ENCODE measurements at places on chromosomes 12 and 14.

GRCh38 chr12:124395986-124396385 lies 101.1 kb downstream of the RFLNA start:
- DNase-seq: no peak

GRCh38 chr12:33994857-33995808 lies 27.2 kb upstream of the ALG10 start:
- no peak for DNase-seq

GRCh38 chr12:16136219-16136988 lies 141.1 kb downstream of the SLC15A5 start:
- DNase-seq: no peak

DNA sequence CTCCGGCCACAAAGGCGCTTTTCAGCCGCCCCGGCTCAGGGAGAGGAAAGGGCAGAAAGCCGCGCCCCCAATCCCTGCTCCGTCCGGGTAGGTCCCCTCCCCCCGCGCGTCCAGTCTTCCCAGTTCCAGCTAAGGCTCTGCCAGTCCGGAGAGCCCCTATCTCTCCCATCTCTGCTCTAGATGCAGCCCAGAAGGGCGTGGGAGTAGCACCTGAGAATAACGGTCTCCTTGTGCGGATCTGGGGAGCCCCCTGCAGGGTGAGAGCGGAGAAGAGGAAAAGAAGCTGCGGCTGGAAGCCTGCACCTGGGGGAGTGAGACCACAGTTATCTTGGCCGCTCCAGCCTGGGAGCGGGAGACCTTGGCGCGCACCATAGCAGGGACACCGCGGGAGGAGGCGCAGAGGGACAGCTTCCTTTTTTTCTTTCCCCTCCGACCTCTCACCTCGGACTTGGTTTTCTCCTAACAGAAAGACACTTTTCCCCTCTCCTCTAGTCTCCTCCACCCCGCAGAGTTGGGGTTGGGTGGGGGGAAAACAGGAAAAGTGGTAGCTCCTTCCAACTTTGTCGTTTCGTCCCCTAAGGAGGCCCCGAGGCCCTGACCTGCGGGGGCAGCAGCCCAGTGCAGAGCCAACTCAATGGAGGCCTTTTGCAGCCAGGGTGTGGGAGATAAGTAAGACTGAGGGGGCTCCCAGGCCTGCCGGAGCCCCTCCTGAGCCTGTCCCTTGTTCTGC lies 2.4 kb downstream of the DHH start:
- DNase-seq: peak; percentile 67

DNA sequence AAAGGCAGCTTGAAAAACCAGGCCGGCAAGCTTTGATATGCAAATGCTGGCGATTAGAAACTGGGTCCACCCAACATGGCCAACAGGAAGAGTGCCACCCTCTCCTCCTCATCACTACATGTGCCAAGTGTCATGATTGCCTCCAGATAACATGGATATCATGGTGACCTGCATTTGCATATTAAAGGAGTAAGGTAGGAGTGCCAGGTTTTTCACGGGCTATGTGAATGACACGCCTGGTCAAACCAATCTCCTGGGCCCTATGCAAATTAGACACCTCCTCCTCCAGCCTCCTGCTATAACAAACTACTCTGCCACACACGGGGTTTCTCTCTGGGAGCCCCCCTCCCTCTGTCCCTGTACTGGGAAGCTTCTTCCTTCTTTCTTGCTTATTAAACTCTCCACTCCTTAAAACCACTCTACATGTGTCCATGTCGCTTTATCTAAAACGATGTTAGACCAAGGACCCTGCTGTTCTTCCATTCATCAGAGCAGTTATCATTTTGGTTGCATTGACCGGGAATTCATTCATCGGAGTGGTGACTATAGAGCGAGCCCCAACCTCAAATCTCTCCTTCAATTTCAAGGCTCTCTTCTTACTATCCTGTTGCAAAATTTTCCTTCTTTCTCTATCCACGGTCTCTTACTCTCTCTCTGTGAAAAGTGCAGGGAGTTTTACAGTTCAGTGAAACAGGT lies 27.5 kb downstream of the APOBEC1 start:
- no peak for DNase-seq

DNA sequence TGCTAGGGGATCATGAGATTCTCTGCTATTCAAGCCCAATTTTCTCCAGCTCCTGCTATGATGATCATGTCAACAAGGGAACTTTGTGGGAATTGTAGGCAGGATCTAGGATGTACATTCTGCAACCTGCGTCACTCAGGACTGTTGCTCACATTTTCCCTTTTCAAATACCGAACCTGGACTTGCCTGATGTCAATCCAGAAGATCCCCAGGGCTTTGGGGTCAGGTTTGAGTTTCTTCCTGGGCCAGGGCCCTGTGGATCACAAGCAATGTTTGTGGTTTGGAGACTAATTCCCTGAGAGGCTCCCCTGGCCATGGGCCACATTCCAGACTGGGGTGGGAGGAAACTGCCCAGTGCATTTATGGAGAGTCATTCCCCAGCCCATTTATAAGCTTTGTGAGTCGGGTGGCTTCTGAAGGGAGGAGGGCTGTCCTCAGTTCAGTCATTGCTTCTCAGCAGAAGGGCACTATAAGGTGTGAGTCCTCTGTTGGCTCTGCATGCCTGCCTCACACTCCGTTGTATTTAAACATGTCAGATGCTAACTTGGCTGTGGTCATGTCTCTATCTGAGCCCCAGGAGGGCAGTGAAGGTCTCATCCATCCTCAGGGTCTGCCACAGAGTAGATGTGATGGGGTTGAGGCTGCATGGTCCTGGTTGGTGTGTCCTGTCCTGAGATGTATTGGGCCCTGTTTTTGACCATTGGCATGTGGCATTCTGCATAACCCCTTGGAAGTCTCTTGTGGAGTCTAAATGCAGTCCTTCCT lies 6.5 kb downstream of the KRT86 start:
- DNase-seq: peak; percentile 56

- DNase-seq: no peak
These were observed 20.0 kb downstream of the HIP1R start for GRCh38 chr12:122855071-122855829.

GRCh38 chr14:100069161-100069800 lies 4.1 kb downstream of the EVL start:
- DNase-seq: no peak

DNA sequence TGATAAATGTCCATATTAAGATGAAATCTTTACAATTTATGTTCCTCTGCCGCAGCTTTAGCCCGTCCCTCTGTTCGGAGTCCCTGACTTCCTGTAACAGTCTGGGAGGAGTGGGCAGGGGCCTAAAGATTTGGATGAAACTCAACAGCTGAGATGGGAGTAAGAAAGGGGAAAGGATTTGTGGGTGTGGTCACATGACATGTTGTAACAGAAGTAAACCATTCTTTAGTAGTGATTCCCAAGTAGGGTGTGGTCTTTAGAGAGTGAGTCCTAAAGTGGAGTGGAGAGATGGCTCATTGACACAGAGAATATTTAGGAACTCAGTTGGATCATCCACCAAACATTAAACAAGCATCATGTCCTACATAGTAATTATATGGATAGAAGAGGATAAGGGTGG lies 12.9 kb downstream of the TMEM117 start:
- no peak for DNase-seq

GRCh38 chr12:93572712-93573551 lies 457 bp downstream of the SOCS2 start:
- DNase-seq: peak; percentile 48

All from left cardiac atrium (tissue), 4 donors.